Activated CD8-positive, alpha-beta memory T cell treated with anti-CD3 and anti-CD28 coated beads for 48 hours (primary cell): ENCODE measurements at places on chromosomes 5 and 9.

- no peak for DNase-seq
Observed at GRCh38 chr9:75921391-75922127, 31.1 kb downstream of the PCSK5 start.

DNA sequence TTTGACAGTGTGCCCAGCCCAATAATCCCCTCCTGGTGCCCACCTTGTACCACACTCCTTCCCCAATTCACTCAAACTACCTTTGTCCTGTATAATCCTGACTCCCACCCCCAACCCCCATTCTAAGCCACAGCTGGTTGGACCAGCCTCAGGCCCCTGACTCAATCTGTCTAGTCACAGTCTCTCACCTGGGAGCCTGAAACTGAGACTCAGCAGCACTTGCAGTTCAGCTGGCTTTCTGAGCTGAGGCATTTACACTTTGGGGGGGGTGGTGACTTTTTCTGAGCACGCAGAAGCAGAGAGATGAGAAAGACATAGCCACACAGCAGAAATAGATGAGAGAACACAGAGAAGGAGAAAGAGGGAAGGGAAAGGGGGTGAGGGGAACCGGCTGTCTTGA lies 247.3 kb downstream of the MAN2A1 start:
- no peak for DNase-seq

DNA sequence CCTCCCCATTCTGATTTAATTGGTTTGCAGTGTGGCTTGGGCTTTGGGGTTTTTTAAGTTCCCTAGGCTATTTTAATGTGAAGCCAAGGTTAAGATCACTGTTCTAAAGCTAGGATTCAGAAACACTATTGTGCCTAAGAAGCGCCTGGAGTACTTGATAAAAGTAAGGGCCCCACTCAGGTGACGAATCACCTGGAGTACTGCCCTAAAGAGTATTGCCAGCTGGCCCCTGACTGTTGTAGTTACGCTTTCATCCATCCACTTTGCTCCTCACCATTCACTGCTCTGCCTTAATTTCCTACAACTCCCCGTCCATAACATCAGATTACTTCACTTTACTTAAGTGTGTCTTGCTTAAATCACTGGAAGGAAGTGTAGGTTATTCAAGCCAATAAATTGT lies 119.3 kb downstream of the CD180 start:
- no peak for DNase-seq

- DNase-seq, result no peak
Observed at GRCh38 chr9:90420768-90421513, 221.7 kb downstream of the DIRAS2 start.

DNA sequence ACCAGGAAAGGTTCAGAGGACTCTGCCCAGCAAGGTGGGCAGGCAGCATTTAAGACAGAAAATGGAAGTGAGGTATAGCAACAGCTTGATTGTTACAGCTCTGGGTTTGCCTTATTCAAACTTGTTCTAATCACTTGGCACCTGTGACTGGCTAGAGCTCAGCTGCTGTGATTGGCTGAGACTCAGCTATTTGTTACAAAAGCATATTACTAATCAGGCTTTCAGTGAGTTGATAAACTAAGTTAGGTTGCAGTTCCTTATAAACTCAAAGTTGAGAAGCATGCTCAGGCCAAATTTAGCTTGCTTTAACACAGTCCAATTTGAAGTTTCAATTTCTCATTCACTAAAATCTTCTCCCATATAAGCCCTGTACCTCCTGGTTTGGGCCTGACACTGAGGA lies 56.3 kb downstream of the GDA start:
- DNase-seq, result no peak

DNA sequence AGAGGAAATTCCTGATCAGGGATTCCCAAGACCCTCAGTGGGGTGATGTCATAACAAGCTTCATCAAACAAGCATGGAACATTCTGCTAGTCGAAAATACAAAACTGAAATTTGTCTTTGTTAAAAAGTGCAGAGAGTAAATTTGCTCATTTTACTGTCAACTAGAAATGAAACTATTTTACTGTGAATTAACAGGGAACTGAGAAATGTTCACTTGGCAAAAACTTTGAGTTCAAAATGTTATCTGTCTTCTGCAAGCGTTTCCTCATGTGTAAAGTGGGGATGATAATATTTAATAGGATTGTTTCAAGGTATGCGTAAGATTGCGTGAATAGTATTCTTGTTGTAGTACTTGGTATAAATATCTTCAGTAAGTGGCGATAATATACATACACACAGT lies 45.4 kb downstream of the ALDH1A1 start:
- no peak for DNase-seq

- DNase-seq, result no peak
Observed at GRCh38 chr5:168776070-168776469, 196.9 kb upstream of the PANK3 start.

DNA sequence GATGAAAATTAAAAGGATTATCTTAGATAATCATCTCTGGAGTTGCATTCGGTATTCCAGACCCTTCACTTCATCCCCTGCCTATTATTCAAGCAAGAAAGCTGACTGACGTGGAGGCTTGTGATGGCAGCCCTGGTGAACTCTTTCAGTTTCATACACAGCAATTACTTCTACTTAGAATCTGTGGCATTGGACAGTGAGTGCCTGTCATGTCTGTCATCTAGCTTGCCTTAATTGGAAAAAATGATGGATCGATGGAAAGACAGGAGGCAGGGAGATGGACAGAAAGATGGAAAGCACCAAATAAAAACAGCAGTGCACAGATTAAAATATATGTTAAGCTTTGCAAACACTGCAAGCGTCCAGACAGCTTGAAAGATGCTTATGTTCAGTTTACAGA lies 1371.0 kb upstream of the CDH6 start:
- DNase-seq, result no peak

DNA sequence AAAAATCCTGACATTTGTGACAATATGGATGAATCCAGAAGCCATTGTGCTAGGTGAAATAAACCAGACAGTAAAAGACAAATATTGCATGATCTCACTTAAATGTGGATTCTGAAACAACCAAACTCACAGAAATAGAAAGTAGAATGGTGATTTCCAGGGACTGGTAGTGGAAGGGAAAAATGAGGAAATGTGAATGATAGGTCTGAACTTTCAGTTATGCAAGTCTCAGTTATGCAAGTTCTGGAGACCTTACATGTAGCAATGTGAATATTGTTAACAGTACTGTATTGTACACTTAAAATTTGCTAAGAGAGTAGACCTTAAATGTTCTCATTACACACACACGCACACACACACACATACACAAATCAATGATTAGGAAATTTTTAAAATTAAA lies 84.9 kb downstream of the SLCO4C1 start:
- DNase-seq, result no peak

DNA sequence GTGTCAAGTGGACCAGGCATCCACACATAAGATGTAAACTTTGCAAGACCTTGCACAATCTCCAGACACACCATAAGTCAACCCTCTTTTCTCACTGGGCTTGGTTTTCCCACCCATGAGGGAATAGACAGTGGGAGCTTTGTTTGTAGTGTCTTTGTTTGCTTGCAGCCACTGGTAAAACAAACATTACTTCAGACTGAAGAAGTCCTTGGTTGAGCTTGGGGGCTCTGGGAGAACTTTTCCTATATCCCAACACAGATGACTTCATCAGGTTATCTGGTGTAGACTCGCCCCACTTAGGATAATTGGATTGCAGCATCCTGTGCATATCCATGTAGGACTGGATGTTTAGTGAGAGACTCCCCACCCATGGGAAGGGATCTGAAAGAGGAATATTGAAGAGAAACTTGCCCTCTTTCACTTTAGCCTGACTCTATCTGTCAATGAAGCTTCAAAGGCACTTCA lies 11.5 kb upstream of the ADGRV1 start:
- no peak for DNase-seq

GRCh38 chr9:20307621-20308020 lies 314.7 kb downstream of the MLLT3 start:
- DNase-seq, result no peak

GRCh38 chr5:127891942-127892341 lies 188.8 kb downstream of the CCDC192 start:
- no peak for DNase-seq

GRCh38 chr9:36471359-36471758 lies 71.3 kb upstream of the RNF38 start:
- no peak for DNase-seq

GRCh38 chr5:39709032-39709431 lies 284.3 kb upstream of the DAB2 start:
- no peak for DNase-seq

GRCh38 chr5:106393276-106393675 lies 1277.5 kb downstream of the EFNA5 start:
- no peak for DNase-seq

DNA sequence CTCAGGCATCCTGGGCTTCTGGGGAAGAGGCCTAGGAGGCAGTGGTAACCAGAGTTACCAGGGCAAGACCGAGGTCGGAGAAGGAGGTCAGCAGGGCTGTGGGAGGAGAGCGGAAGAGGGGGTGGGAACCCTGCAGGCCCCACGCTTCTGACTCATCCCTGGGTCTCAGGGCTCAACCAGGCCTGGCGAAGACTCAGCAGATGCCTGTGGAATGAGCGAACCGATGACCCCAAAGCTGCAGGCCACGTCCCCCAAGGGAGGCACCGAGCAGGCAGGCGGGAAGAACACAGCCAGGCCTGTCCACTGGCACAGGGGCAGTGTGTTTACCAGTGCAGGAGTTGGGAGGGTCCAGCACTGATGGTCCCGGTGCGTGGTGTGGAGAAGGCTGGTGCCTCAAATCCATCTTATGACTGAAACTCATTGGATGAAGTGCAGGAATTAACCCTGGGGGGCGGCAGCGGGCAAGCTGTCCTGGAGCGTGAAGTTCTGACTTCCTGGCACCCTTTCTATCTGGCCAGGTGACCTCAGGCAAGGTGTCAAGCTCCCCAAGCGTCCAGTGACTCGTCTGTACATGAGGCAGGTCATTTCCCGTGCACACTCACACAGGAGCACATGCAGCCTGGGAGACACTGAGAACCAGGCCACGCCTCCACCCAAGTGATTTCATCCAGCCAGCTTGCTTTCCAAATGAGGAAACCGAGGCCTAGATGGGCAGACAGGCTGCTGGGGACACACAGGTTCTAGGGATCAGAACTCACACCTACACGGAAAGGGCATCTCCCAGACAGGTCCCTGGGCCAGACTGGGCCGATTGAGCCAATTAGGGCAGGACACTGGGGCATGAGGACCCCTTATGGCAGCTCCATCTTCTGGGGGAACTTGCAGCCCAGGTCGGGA lies 69.1 kb downstream of the ADAMTS2 start:
- no peak for DNase-seq

GRCh38 chr9:114153761-114154599 lies 1.4 kb upstream of the COL27A1 start:
- DNase-seq, result no peak

DNA sequence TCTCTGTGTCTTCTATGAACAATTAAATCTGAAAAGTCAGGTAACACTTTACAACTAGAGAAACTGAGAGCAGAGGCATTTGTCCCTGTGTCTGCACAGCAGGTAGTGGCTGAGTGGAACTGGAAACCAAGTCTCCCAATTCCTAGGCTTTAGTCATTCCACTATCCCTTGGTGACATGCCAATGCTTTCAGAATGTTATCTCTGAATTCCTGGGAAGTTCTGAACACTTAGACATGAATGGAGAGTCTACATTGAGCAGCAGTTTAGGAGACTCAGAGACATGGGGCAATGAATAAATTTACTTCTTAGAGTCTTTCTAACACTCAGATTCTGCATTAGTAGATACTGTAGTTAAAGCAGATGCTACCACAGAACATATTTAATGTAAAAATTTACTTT lies 94.8 kb upstream of the APC start:
- no peak for DNase-seq
